IMR-90 (cell line): ENCODE measurements at places on chromosomes 3 and 15. TPM values are rescaled to one million over a fixed set of nuclear protein-coding genes. Genes with fewer than 3 reads are reported as not detected.

The COLQ gene
- polyA plus RNA-seq: 0.65 and 1.0 TPM in 2 replicates

The SNX22 gene
- polyA plus RNA-seq: 0.04 and 0.12 TPM in 2 replicates

The ISL2 gene
- 2.5 and 3.6 TPM in 2 replicates for polyA plus RNA-seq

The GOLGA8B gene
- 27.1 and 31.6 TPM in 2 replicates for polyA plus RNA-seq

The VIPR1 gene
- polyA plus RNA-seq: not detected in 2 replicates

The SPRED1 gene
- 4.8 and 6.6 TPM in 2 replicates for polyA plus RNA-seq

The HYAL1 gene
- polyA plus RNA-seq: 0.29 and 0.32 TPM in 2 replicates

The DUOXA1 gene
- polyA plus RNA-seq: 0.02 TPM in 1 of 2 replicates, not detected in the other

The TRPM1 gene
- polyA plus RNA-seq: not detected in 2 replicates

The WNT5A gene
- 229 and 231 TPM in 2 replicates for polyA plus RNA-seq

The FBLN2 gene
- polyA plus RNA-seq: 60.8 and 66.9 TPM in 2 replicates

The ZNF774 gene
- 0.90 and 0.91 TPM in 2 replicates for polyA plus RNA-seq

GRCh38 chr3:45583021-45583851, 11.3 kb upstream of the LIMD1 start:
- DNase-seq: no peak

DNA sequence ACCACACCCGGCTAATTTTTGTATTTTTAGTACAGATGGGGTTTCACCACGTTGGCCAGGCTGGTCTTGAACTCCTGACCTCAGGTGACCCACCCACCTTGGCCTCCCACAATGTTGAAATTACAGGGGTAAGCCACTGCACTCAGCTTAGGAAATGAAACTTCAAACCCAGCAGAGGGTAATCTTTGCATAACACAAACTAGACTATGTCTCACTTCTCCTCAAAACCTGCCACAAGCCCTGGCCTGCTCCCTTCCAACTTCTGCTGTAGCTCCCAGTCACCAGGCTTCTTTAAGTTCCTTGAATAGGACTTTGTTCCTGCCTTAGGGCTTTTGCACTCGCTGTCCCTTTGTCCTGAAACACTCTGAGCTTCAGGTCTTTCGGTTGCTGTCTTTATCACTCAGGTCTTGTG, 39.2 kb upstream of the SEMA4B start:
- DNase-seq: no peak

GRCh38 chr3:22141769-22142168, 390.8 kb upstream of the ZNF385D start:
- no peak for DNase-seq

DNA sequence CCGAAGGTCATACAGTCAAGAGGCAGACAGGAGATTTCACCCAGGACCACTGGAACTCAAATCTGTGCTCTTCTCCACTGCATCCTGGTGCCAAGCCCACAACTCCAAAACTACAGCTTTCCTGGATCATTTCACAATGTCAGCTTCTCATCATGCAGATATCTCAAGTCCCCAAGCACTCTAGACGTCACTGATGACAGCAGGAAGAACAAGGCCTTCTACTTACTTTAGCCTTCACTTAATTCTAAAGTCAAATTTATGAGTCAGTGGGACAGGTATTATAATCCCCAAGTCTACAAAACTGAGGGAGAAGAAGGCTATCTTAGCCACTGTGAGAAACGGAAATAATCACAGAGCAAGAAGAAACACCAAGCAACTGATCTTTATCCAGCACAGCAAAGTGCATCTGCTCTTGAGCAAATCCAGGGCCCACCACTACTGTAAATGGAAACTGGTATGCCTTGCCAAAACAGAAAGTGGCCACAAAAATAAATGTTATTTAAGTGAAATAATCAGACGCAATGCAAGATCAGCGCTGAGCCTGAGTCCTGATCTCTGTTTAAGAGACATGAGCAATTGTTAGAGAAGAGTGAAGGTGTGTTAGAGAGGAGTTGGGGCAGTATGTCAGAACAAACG, 928 bp downstream of the RAD18 start:
- DNase-seq: peak; percentile 16

DNA sequence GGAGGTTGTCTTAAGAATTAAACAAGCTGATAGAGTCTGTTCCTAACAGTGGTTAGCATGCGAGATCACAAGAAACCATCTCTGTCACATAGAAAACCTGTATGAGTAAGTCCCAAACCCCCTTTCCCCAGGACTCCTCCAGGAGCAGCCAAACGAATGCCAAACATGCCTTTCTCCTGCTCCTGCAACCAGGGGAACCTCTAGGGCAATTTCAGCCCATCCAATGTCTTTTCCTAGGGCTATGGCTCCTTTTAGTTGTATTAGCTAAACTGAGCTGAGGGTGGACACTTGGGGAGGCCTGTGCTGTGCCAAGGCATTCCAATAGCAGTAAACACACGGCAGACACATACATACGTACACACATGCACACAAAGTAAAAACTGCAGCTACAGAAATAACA, 36.5 kb upstream of the TIMP4 start:
- peak; percentile 18 for DNase-seq

GRCh38 chr3:54906763-54907162, 21.1 kb downstream of the LRTM1 start:
- DNase-seq: no peak

DNA sequence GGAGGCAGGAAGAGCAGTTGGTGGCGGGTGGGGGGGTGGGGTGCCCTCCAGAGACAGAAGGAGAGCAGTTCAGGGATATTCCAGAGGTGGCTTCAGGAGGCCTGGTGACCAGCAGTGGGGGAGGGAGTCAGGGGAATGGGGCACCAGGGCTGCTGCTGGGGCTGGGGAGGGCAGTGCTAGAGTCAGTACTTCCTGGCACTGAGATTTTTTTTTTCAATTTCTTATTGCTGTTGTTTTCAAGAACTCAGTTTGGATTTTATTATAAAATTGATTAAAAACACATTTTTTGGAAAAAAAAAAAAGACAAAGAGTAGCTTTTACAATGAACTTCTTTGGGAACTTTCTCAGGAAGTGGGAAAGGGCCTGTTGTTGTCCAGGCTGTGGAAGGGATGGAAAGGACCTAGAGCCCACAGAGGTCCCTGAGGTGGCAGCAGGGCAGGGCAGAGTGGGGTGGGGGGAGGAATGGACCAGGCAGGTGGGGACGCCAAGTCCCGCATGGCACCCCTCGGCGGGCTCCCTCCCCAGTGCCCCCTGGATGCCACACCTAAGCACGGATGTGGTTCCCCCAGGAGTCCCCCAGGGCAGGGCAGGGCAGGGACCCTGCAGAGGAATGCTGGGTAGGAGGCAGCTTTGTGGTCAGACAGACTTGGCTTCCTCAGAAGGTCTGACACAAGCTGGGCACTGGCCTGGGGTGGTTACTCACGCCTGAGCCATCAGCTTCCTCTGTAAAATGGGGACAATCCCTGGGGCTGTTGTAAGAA, 8.5 kb upstream of the ANPEP start:
- DNase-seq: peak; percentile 18

DNA sequence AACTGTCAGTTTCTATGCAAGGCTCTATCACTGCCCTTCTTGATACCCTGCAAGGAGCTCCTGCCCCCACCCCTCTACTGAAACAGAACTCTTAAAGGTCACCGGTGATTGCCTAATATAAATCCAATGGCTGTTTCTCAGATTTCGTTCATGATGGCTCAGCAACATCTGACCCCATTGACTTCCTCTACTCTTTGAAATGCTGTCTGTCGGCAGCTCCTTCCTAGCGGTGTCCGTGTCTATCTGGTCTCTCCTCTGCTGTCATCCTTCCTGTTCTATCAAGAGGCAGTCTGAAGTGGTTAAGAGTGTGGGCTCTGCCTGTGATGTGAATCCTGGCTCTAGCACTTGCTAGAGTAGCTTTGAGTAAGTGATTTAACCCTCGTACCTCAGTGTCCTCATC, 5.5 kb downstream of the TMEM266 start:
- DNase-seq: no peak

- no peak for DNase-seq
These were observed 358.5 kb downstream of the WDR72 start for GRCh38 chr15:53400986-53401385.

- DNase-seq: peak; percentile 43
These were observed 150.1 kb upstream of the CCDC54 start for GRCh38 chr3:107227091-107227490.

DNA sequence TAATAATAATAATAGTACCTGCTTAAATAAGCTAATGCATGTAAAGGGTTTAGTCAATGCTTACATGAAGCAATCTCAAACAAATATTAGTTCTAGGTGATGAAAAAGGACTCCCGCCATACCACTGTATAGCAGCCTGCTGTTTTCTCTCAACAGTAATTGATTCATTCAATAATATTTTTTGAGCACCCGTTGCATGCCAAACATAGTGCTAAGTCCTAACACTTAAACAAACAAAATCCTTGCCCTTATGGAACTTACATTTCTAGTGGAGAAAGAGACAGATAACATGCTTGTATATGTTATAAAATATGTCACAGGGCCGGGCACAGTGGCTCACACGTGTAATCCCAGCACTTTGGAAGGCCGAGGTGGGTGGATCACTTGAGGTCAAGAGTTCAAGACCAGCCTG, 61.2 kb upstream of the FLNB start:
- no peak for DNase-seq

GRCh38 chr3:46926447-46926846, 48.9 kb downstream of the PTH1R start:
- DNase-seq: no peak

GRCh38 chr3:65827076-65827475, 211.6 kb downstream of the MAGI1 start:
- DNase-seq: no peak

DNA sequence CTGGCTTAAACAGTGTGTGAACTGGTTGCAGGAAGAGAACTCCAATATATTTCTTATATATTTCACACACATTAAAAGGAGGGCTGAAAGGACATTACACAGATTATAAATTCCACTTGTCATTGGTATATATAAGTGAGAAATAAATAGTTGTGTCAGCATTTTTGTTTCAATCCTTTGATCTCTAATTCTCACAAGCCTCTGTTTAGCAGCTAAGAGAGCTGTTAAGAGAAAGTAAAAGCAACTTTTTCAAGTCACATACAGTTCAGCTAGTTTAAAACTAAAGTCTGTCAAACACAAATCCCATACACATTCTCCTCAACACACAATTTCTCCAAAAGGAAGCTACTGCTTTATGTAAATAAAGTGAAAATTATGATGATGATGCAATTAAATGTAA, 70.5 kb upstream of the CCDC39 start:
- DNase-seq: no peak

DNA sequence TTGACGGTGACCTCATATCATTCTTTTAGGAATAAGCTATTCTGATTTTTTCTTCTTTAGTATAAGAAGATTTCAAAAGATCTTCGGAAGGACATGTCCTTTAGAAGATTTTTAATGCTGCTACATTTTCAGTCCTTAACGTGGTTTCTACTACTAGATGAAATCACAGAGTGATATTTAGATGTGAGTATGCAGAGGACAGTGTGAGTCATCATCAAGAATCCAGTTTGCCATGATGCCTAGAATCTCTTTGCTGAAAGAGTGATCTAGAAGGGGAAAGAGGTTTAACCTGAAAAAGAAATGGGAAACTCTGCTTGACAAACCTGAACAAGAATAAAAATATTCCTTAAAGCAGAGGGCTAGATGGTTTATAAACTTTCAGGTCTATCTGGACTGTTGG, 43.2 kb downstream of the SLC7A14 start:
- DNase-seq: peak; percentile 71

DNA sequence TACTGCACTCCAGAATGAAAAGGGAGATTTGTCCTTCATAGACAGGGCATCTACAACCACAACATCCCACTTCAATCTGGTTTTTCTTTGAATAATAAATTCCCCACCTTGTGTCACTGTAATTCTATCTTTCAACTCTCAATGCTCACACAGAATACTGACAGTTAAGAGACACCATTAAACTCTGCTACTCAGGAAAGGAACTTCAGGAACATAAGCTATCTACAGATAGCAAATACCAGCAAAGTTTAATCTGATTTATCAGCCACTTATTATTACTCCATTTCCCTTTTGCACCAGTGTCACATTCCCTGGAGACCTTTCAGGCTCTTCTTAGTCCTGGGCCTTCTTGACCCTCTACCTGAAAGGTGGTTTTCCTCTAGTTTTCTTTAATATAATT, 152.0 kb upstream of the LPP start:
- no peak for DNase-seq

GRCh38 chr3:196377321-196377720, 39.1 kb upstream of the TM4SF19 start:
- no peak for DNase-seq

DNA sequence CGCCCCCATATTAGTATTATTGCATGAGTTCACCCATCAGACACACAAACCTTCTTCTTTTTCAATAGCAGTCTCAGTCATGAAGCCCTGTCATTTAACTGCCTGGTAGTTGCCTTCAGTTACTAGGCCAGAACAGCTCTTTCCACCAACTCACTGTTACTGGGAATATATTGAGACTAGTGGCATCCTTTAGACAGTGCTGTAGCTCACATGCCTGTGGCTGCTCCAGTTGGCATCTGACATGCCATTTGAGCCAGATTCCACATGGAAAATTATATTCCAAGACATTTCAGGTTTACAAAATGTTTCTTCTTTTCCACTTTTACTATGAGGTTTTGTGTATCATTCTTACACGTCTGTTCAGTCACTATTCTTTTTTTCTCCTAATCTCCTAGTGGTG, 146.1 kb downstream of the GHSR start:
- no peak for DNase-seq

DNA sequence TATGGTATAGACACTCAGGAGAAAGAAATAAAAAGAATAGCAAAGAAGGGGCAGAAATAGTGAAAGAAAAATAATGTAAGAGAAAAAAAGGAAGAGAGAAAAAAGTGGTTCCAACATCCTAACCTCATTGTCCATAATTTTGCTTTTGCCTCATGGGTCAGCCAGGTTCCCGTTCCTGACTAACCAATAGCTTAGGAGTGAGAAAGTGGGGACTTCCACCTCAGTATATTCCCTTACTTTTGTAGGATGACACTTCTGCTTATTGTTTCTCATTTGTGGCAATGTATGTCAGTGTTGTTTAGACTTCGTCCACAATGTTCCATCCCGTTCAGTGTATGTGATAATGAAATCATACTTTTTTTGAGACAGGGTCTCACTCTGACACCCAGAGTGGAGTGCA, 9.3 kb upstream of the SLC12A8 start:
- no peak for DNase-seq

DNA sequence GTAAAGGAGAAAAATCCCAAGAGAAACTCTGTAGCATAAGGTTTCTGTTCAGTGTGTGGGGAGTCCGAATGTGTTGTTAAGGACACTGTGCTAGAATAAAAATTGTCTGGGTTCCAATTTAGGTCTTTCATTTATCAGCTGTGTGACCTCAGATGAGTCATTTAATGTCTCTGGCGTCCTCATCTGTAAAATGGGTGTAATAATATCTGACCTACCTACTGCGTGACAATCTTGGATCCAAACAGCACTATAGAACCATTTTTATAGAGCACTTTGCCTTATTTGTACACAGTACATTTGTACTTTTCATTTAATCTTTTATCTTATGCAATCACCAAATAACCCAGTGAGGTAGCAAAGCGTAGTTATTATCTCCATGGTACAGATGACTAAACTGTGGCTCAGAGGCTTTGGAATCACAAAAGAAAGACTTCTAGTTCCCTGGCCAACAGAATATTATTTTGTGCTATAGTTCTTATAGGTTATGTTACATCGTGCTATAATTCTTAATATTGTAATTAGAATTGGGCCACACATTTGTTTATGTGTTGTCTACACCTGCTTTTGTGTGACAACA, 46.6 kb upstream of the TNIK start:
- peak; percentile 42 for DNase-seq
